Hippocampal formation (tissue), 2 donors: ENCODE measurements at places on chromosomes 6 and 20.

- no peak for DNase-seq
Measured at GRCh38 chr6:43115365-43115764, 39.3 kb downstream of the PTK7 start.

DNA sequence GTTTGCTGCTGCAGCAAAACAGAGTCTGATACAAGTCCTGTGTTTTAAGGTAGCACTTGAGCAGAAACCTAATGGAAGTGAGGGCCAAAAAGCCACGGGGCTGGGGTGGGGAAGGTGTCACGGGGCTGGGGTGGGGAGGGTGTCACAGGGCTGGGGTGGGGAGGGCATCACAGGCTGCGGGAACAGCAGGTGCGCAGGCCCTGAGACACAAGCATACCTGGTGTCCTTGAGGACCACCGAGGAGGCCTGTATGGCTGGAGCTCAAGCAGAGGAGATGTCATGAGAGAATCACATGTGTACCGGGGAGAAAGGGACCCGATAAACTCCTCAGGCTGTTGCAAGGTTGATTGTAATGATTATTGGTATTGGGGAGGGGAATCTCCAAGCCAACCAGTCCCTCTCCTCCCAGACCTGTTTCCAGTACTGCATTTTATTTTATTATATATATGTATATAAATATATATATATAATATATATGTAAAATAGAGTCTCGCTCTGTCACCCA, 13.6 kb upstream of the SPO11 start:
- DNase-seq: no peak

DNA sequence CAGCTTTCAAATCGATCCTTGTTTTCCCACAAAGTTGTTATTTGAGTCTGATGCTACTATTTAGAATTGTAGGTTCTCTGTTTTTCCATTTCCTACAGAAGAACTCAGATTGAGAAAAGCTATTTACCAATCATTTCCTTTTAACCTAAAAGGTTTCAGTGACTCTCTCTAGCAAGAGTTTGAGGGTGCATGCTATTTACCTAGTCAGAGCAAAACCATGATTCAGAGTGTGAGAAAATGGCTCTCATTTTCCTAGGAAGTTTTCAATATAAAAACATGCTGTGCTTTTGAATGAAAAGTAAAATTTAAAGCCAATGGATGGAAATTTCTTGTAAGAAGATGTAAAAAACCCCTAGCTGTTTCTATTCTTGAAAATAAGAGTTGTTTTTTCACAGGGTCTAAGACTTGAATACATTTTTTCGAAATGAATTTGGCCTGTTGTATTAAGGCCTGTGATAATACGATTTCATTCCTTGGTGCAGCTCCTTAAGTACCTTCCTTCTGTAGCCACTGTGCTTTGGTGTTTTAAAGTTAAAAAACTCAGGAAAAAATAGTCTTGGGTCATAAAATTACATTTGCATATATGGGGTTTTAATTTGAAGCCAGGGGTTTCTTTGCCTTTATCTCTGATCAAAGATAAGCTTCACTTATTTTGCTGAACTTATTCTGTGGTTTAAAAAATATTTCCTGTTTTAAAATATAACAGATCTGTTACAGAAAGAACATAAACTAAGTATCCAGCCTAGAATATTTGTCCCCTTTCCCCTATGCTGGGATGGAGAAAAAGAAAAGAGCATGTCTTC, 18.0 kb upstream of the RSPH3 start:
- no peak for DNase-seq

DNA sequence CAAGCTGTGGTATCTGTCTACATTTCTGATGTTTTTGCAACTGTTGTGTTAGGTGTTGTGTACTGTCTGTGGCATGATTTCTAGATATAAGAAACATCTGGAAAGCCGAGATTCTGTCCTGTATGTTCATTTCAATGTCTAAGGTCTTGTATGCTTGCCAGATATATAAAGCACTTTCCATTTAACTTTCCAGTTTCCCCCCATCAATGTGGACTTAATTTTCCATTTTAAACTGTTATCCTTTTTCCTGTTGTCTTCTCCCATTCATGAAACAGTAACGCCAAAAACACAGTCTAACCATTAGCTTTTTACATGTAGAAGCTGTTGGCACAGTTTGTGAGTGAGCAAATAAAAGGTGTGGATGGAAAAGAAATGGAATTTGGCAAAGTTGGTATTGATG, 181.6 kb downstream of the FARS2 start:
- DNase-seq: no peak

- DNase-seq: no peak
Measured at GRCh38 chr6:169999367-169999766, 247.9 kb downstream of the ERMARD start.

DNA sequence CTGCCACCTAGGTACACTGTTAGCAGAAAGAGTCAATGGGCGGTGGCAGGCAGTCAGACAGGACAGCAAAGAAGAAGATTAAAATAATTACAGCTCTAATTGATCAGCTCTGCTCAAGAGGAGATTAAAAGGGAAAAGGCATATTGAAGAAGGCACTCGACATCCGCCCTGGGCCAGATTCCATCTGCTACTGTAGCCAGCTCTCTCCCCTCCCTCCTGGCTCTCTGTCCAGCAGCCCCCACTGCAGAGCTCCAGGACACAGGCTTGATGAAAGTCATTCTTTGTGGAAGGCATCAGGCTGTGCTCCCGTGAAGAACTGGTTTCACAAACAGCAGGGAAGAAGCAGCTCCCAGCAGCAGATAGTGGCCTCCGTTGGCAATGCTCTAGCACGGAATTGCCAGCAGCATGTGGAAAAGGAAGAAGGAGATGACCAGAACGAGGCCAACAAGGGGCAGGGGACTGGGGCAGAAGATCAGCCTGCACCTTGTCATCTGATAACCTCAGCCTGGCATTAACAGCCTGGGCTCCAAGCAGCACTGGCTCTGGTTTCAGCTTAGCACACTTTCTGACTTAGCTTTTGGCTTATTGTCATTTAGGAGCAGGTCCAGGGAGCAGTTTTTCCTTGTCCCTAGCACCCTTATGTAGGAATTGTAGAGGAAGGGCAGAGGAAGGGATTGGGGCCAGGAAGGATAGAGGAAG, 465.9 kb downstream of the KIF16B start:
- no peak for DNase-seq

- no peak for DNase-seq
Measured at GRCh38 chr20:31565699-31566318, 39.3 kb upstream of the ID1 start.

GRCh38 chr20:38514185-38514584, 41.5 kb downstream of the RALGAPB start:
- no peak for DNase-seq
